Stimulated activated CD4-positive, alpha-beta T cell treated with anti-CD3 and anti-CD28 coated beads, Interleukin-15, amount 100 ng/mL, for 48 hours (primary cell): ENCODE measurements at places on chromosomes 7 and 10.
A peak's percentile ranks its signal among the peaks of the same experiment; 100 is the strongest.

DNA sequence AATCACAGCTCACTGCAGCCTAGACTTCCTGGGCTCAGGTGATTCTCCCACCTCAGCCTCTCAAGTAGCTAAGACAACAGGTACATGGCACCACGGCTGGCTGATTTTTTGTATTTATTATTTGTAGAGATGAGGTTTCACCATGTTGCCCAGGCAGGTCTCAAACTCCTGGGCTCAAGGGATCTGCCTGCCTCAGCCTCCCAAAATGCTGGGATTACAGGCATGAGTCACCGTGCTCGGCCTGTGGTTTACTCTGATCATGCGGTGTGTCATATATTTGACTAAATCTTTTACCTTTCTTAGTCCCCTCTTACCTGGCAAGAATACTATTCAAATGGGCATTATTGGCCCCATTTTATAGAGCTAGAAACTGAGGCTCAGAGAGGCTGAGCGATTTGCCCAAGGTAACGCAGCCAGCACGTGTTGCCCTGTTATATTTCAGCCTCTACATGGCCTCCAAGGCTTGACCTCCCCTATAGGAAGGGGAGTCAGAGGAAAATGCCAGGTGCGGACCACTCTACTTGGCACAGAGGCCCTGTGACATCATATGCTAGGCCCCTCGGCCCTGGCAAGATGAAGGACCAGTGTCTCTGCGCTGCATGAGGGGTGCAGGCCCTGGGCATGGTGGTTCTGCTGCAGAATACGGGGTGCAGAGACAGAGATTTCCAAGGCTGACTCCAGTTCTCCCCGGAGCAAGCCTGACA, 8.2 kb downstream of the ZCCHC24 start:
- no peak for DNase-seq

GRCh38 chr7:130995252-130996081, 261.5 kb upstream of the KLF14 start:
- DNase-seq = no peak

GRCh38 chr10:103636492-103636891, 143.0 kb downstream of the NEURL1 start:
- DNase-seq = no peak

GRCh38 chr7:143381427-143382125, 431 bp downstream of the ZYX start:
- DNase-seq = no peak

- no peak for DNase-seq
Observed at GRCh38 chr10:14084875-14085274, 245.8 kb downstream of the FRMD4A start.

DNA sequence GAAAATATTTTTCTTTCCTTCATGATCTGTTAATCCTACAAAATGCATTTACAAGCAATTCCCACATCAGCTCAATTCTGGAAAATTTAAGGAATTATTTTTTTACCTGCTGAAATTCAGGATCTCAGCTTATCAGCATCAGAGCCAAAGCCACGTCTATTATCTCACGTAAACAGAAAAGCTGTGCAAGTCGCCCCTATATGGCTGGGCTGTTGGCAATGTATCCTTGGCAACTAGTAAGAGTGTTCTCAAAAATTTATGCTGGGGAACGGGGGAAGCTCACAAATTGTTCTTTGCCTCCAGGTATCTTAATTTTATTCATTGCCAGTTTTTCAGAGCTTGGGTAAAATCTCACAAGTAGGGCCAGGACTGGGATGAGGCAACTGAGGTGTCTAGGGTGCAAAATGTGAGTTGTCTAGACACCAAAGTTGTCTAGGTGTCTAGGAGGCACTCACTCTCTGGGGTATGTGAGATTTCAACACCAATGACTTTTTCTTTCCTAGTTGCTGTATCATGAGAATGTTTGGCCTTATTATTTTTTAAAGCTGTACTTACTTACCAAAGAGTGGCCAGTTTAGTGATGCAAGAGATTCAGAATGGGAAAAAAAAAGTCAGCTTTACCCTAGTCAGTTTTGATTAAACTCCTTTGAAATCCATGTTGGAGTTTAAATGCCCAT, 5.1 kb downstream of the GSTO2 start:
- no peak for DNase-seq

DNA sequence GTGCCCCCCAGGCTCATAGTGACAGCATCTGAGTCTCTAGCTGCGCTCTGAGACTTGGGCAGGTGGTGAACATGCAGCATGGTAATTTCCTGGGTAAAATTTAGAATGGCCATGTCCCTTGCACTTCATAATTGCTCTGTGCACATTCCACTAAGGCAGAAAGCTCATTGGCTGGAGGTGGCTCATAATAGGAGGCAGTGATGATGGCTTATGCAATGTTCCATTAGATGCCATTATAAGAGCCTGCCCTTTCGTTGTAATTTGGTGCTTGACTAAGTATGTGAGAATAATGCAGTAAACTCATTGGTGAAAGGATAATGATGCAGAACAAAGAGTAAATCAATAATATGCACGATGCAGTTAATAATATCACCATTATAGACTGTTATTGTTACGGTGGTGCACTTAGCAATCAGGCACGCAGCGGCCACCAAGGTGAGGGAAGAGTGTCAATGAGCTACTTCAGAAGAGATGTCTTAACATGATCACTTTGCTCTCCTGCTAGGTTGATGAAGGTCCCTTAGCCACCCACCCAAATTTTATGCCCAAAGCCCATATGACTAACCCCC, 545.9 kb downstream of the KCNMA1 start:
- DNase-seq = no peak

- DNase-seq = no peak
Observed at GRCh38 chr7:110718503-110719205, 372.3 kb upstream of the LRRN3 start.

DNA sequence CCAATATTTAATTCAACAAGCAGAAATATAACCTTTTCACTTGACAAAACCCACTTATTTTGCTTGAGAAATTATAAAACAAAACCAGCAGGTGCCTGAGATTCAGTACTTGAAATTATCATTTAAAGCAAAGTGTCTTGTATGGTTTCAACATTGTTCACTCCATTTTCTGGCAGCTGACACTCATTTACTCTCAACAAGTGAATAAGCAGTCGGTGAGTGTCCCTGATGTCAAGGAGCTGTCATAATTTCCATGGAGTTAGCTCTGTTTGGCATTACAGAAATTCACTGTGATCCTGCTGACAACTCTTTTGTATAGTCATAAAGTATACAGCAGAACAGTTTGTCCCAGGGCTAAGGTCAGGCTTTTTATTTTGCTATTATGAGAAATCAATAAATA, 490.0 kb downstream of the CNTNAP2 start:
- no peak for DNase-seq

- no peak for DNase-seq
Observed at GRCh38 chr10:10794791-10795191, 222.9 kb upstream of the CELF2 start.

DNA sequence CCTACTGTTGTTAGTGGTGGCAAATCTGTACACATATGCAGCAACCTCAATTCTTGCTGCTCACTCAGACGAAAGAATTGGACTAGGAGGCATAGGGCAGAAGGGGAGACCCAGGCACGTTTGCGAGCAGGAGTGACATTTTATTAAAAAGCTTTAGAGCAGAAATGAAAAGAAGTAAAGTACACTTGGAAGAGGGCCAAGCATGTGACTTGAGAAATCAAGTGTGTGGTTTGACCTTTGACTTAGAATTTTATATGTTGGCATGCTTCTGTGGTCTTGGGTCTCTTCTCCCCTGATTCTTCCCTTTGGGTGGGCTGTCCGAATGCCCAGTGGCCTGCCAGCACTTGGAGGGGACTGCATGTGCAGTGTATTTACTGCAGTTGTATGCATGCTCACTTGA, 205.5 kb upstream of the SEMA3D start:
- DNase-seq = no peak

- DNase-seq = no peak
Observed at GRCh38 chr10:57692255-57692980, 575.3 kb downstream of the IPMK start.

GRCh38 chr7:118076564-118076963, 107.4 kb upstream of the LSM8 start:
- no peak for DNase-seq

DNA sequence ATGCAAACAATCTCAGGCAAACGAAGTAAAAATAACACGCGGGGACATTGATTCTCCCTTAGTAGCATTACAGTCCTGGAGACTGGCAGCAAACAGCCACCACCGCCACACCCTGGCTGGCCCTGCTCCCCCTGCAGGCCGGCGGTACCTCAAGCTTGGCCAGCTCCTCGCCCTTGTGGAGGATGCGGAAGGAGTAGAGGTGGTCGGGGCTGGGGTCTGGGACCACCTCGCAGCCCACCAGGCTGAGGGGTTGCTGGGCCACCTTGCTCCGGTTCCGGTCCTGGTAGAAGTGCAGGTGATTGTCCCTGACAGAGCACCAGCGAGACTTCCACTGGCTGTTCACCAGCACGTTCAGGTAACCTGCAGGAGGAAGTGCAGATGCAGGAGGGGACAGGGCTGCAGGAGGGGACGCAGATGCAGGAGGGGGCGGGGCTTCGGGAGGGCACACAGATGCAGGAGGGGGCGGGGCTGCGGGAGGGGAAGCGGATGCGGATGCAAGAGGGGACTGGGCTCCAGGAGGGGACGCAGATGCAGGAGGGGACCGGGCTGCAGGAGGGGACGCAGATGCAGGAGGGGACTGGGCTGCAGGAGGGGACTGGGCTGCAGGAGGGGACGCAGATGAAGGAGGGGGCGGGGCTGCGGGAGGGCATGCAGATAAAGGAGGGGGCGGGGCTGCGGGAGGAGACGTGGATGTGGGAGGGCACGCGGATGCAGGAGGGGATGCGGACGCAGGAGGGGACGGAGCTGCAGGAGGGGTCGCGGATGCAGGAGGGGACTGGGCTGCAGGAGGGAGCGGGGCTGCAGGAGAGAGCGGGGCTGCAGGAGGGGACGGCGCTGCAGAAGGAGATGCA, 65.7 kb downstream of the VWA2 start:
- DNase-seq = peak; percentile 38

DNA sequence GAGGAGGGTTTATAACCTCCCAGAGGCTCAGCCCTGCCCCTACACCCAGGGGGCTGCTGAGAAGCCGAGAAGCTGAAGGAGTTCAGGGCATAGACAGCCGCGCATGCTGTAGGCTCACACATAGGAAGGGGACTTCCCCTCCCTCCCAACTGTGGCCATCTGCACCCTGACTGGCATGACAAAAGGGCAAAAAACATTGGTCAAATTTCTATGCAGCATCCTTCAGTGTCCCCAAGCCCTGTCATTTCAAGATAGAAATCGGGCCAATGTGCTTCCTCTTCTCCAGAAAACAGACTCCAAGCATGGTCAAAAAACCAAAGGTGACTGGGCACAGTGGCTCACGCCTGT, 55.9 kb upstream of the MYL10 start:
- DNase-seq = no peak

- no peak for DNase-seq
Observed at GRCh38 chr7:149785402-149785801, 12.0 kb upstream of the ZNF467 start.

DNA sequence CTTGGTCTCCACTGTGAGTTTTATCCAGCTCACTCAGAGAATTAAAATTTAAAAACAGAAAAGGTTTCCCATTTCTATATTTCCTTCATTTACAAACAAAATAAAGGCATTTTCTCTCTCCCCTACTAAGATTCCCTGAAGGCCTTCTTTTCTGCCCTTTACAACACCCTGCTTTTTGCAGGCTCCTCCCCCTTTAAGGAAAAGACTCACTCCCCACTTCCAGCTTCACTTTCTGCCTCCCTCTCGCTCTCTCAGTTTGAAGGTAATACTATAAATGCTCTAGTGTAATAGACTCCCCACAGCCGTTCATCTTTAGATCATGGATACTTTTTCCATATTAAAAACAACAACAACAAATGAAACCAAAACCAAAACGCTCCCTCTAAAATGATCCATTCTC, 53.3 kb downstream of the CDHR3 start:
- DNase-seq = no peak

DNA sequence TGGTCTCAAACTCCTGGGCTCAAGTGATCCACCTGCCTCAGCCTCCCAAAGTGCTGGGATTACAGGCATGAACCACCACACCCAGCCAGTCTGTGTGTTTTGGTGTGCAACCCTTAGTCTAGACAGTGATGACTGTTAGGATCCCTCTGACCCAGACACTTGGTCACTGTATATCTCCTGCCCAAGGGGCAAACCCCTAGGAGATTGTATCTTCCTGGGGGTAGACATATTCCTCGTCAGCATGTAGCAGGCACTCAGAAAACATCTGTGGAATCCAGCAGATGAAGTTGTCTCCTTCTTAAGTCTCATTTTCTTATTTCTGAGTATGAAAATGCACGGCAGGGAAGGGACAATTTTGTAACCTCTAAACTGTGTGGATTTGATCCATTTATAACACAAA, 292.5 kb downstream of the GFRA1 start:
- DNase-seq = no peak

DNA sequence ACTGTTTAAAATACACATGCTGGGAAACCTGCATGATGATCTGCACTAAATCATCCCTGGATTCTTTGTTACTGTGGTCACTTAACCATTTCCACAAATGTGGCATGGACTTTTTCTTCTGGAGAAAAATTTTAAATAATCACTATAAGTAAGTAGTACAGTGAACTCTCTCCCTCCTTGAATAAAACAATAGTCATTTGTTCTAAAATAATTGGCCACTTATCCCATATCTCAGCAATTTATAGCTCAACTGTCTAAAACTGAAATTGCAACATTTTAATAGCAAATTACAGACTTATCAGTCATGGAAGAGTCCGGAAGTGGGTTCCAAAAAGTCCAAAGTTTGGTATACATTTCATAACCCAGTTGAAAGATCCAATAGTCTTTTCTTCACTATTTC, 90.9 kb downstream of the MTERF1 start:
- no peak for DNase-seq
